ENCODE measurements at places on chromosomes 1 and 21.

DNA sequence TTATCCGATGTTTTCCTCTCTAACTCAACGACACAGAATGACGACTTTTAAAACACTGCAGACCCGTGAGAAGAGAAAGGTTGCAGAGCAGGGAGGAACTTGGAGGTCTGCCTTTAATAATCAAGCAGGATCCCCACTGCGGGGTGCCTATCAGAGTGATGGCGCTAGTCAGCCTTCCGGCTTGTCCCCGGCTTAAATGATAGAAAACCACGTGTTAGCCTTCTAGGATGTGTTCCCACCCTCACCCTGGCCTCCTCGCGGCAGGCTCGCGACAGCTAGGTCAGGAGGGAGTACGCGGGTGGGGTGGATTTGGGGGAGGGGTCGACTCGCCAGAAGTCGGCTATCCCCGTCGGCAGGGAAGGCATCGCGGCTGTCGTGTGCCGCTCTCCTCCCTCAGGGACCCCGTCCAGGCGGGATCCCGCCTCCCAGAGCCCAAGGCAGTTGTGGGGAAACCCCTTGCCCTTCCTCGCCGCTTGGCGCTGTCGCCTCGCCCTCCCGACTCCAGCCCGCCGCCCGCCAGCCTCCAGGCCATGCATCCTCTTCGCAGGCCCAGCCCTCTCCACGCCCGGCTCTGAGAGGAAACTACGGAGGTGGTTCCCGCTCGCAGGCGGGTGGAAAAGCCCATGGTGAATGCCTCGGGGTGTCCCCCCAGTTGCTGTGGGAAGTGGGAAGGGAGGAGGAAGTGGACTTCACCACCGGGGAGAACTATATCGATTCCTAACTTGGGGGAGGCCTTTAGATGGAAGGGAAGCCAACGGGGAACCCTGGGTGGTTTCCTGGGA, 1.1 kb upstream of the SMG7 start:
- no peak for DNase-seq

DNA sequence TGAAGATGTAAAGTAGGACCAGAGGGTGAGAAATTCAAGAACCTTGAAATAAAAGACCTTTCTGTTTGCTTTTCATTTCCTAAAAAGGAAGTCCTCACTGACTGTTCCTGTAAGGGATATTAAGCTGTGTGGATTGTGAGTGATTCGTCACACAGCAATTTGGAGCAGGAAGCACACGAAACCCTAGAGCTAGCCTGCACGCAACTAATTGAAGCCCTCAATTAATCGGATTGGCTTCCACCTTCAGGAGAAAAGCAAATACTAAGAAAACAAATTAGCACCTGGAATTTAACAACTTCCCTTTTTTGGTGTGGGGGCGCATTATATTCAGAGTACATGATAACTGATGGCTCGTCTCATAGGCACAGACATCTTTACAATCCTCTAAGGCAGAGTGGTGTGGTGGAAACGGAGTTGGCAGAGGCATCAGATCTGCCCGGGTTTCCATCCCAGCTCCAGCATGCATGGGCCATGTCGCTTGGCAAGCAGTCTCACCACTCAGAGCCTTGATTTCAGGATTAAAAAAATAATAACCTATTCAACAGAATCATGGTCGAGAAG, 95.2 kb downstream of the KCNJ15 start:
- DNase-seq = no peak

DNA sequence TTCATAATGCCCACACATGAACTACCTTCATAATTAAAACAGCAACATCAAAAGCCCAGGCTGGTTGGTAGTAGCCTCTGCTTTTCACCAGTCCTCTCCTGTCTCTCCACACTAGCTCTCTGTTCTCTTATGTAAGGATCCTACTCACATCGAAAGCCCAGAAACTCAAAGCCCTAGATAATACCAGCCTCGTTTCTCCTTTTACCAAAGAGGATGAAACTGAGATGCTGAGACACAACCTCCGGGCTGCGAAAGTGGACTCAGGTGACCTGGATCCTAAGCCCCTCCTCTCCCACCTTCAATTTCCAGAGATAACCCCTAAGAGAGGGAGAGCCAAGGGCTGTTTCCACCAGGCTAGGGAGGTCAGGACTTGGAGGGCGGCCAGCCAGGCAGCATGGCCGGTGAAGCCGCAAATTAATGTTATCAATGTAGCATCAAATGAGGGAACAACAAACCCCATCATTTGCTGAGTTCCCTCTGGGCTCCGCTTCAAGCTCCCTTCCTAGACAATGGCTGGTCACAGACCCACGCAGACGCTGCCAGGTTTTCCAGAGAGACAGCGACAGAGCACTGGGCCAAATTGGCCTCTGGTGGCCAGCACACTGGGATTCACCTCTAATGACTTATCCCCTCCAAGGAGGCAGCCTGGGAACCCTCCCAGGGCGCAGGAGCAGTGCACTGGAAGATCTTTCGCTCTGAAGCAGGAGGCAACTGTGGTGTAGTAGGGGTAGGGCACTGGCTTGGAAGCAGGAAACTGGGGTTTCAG, 20.7 kb upstream of the STMN1 start:
- no peak for DNase-seq

- no peak for DNase-seq
Observed at GRCh38 chr1:11653101-11653860, 948 bp downstream of the FBXO2 start.

GRCh38 chr1:232952514-232953499, 2.4 kb downstream of the NTPCR start:
- DNase-seq = no peak

- no peak for DNase-seq
Observed at GRCh38 chr1:167938080-167938636, 1.3 kb upstream of the MPC2 start.

- DNase-seq = no peak
Observed at GRCh38 chr1:102498929-102499328, 502.2 kb upstream of the OLFM3 start.

GRCh38 chr1:187718527-187718926, 889.8 kb downstream of the PLA2G4A start:
- no peak for DNase-seq

DNA sequence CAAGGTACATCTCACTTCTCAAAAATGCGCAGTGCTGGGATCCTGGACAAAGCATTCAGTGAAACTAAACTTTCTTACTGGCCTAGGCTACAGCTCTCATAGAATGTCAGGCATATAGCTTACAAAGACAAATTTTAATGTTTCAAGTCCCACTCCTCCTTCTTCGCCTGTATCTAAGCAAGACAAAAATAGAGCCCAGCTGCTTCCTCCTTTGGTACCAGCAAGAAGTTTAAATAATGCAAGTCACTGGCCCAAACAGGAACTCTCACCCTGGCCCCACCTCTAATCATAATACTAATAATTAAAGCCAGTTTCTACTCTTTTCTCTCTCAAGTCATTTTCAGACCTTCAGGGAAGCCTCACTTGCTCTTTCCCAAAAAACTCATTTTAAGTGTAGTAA, 1267.9 kb downstream of the MRPL39 start:
- no peak for DNase-seq

DNA sequence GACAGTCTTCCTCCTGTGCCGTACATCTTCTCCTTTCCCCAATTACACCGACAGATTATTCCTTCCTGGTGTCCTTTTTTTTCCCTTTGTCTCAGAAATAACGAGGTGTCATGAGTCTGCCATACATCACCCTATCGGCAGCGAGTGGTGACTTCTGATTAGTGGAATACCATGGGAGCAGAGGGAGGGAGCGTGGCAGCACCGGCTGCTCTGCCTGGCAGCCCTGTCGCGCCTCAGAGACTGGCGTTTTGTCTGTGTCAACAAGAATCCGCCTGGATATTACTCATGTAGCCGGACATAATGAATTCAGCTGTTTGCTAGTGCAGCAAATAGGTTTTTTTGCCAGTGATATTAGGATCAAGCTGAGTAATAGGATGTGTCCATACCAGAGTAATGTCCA, 51.8 kb downstream of the UTP25 start:
- DNase-seq = no peak

- DNase-seq = no peak
Observed at GRCh38 chr1:226632922-226633351, 84.4 kb downstream of the STUM start.

- no peak for DNase-seq
Observed at GRCh38 chr1:204344665-204345355, 14.9 kb downstream of the PLEKHA6 start.

GRCh38 chr1:238201992-238202391, 311.3 kb upstream of the ZP4 start:
- DNase-seq = no peak

GRCh38 chr1:15236746-15237145, 10.3 kb upstream of the FHAD1 start:
- DNase-seq = no peak

GRCh38 chr21:37071561-37072273, 1.2 kb downstream of the PIGP start:
- DNase-seq = no peak

GRCh38 chr1:51515312-51515960, 3.6 kb downstream of the EPS15 start:
- DNase-seq = no peak

- DNase-seq = no peak
Observed at GRCh38 chr1:221672239-221672645, 69.6 kb downstream of the DUSP10 start.

GRCh38 chr1:182215764-182216163, 154.3 kb upstream of the ZNF648 start:
- no peak for DNase-seq

GRCh38 chr1:227949341-227949921, 1.7 kb upstream of the WNT9A start:
- no peak for DNase-seq

DNA sequence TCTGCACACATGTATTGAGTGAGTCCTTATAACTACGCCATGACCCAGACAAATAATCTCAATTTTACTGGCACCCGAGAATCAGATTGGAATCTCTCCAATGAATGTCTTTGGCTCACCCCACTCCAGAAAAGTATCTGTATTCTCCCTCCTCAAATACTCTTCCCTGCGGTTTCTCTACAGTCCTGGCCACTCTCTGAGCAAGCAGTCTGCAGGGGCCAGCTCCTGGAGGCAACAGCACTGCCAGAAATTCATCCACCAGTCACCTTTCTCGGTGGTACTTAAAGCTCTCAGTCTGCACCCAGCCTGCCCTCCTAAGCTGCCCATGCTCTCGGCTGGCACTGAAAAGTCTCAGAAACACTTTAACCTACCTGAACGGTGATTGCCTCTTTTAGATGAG, 16.1 kb upstream of the LYST start:
- no peak for DNase-seq

GRCh38 chr1:219179293-219179692, 5.6 kb downstream of the LYPLAL1 start:
- no peak for DNase-seq

DNA sequence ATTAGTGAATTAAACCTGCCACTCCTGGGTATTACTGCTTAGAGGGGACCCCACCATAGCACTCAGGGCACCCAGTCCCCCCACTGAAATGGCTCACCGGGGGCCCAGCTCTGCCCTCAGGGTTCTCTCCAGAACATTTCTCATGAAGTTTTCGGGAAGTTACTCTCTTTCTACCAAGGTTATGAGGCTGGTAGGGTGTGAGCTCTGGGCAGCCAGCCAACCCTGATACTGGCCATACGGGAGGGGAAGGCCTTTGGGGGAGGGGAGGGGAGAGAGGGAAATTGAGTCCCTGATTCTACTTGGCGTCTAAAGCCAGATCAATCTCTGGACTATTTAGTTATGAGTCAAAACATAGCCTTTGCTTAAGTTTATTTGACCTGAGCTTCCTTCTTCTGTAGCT, 12.9 kb upstream of the PDE9A start:
- no peak for DNase-seq

GRCh38 chr1:60904099-60904851, 178.1 kb upstream of the NFIA start:
- DNase-seq = no peak

DNA sequence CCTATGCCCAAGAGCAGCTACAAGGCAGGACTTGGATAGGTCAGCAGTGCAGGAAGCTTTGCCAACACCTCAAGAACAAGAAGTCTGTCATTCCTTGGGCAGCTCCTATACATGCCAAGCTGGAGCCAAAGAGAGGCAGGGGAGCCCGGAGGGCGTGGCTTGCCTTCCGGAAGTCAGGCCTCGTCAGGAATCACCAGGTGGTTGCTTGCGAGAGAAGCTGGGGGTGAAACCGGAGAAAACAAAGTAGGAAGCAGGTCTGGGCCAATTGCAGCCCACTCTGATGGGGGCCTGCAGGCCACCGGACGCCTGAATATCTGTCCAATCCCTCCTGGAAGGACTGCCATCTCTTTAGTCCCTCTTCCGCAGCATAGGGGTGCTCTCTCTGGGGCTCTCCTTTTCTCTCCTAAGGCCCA, 794 bp upstream of the FAM76A start:
- no peak for DNase-seq

- DNase-seq = no peak
Observed at GRCh38 chr1:214085325-214085724, 97.6 kb downstream of the PROX1 start.
